AG09319 (cell line): ENCODE measurements at places on chromosomes 6 and 20.

DNA sequence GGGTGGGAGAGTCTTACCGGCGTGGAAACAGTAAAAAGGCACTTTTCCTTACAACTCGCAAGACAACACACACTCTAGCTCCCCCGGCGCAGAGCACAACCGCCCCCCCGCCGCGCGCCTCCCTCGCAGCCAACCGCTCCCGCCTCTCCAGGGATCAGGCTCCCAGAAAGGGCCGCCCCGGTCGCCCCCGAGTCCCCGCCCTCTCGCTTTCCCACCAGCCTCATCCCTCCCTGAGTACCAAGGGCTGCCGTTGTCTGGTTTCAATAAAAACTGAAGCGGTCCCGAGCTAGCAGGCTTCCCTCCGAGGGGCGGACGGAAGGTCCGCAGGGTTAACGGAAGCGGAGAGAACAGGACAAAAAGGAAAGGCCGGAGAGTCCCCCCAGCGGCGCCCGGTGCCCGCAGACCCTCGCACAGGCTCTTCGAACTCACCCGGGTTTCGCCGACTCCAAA lies 804 bp downstream of the ELOVL5 start:
- DNase-seq: no peak

GRCh38 chr20:20010639-20011500 lies 6.3 kb upstream of the NAA20 start:
- DNase-seq: peak; percentile 38

- no peak for DNase-seq
Observed at GRCh38 chr6:152054441-152054840, 247.0 kb downstream of the ESR1 start.

DNA sequence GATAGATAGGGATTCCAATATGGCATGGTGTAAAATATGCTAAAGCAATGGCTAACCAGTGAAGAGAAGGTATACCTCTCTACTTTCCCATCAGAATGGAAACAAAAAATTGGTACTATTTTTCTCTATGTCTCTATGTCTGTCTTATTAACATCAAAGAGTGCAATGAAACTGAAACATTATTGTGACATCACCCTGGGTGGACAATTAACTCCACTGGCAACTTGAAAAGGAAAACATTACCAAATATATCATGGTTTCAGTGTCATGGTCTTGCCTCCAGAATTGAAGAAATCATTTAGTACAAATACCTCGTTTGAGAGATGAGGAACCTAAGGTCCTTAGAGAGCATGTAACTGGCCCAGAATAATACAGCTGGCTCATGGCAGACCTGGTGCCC lies 1132.5 kb upstream of the MAP3K7 start:
- DNase-seq: no peak

DNA sequence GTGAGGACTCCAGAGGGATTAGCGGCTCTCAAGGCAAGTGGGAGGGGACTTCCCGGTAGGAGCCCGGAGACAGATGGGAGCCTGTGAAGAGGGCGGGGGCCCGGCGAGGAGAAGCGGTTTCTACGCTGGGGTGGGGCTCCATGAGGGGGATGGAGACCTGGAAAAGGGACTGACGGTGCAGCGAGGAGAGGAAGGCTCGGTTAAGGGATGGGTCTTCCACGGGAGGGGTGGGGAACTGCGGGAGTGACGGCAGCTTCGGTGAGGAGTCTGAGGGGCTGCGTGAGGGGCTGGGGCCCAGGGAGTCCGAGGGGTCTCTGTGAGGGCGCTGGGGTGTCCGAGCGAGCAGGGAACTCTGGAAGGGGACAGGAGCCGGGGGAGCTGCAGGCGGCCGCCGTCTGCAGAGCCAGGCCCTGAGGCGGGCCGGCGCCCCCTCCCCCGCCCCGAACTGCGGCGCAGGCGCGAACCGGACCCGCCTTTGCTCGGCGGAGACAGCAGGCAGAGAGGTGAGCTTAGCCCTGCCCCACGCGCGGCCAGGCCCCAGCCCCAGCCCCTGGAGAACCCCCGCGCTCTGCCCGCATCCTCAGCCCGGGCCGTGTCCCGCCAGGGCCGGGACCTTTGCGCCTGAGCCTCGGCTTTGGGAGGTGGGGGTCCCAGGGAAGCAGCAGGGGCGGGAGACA lies at the start of gene NRSN2:
Gene NRSN2, plus strand, starts transcription at position 472 of the 677 bp plus-strand sequence. CDS start 2,533 bp downstream, outside the sequence.
- DNase-seq: no peak

GRCh38 chr20:62045529-62046285 lies 20.0 kb downstream of the TAF4 start:
- no peak for DNase-seq
